Hair follicular keratinocyte (primary cell): ENCODE measurements at places on chromosomes 11 and 22. TPM values are rescaled to one million over a fixed set of nuclear protein-coding genes. Genes with fewer than 3 reads are reported as not detected.

DTX4 gene
- 5.9 TPM in 2 replicates for total RNA-seq

ENTHD1 gene
- not detected in 2 replicates for total RNA-seq

GAS2L1 gene
- 30.8 and 48.2 TPM in 2 replicates for total RNA-seq

MMP13 gene
- 0.16 TPM in 1 of 2 replicates, not detected in the other for total RNA-seq

OR52I1 gene
- total RNA-seq = not detected in 2 replicates

LDHAL6A gene
- total RNA-seq = not detected in 2 replicates

GAS2 gene
- total RNA-seq = 2.2 and 4.8 TPM in 2 replicates

OTOG gene
- total RNA-seq = not detected in 2 replicates

E2F8 gene
- total RNA-seq = 1.0 and 3.3 TPM in 2 replicates

SYT13 gene
- not detected in 2 replicates for total RNA-seq

KCNQ1OT1 gene
- 0.11 and 0.31 TPM in 2 replicates for total RNA-seq

KCNJ11 gene
- not detected in 2 replicates for total RNA-seq

OR5M10 gene
- not detected in 2 replicates for total RNA-seq

OR10A2 gene
- not detected in 2 replicates for total RNA-seq

MUC5AC gene
- not detected in 2 replicates for total RNA-seq

CTSF gene
- 3.9 and 5.0 TPM in 2 replicates for total RNA-seq

PHETA2 gene
- 6.3 and 9.5 TPM in 2 replicates for total RNA-seq

OR5B21 gene
- not detected in 2 replicates for total RNA-seq

FSHB gene
- not detected in 2 replicates for total RNA-seq

MPEG1 gene
- total RNA-seq = not detected in 2 replicates

CNGA4 gene
- 0.16 TPM in 1 of 2 replicates, not detected in the other for total RNA-seq

OR5AK2 gene
- total RNA-seq = not detected in 2 replicates

MYRF gene
- total RNA-seq = 0.04 TPM in 1 of 2 replicates, not detected in the other

RASSF10 gene
- total RNA-seq = 1.8 and 2.3 TPM in 2 replicates

VSIG10L2 gene
- total RNA-seq = not detected in 2 replicates

MYBPC3 gene
- total RNA-seq = not detected in 2 replicates
